ENCODE measurements at places on chromosomes 1 and 21. TPM values are rescaled to one million over a fixed set of nuclear protein-coding genes. Genes with fewer than 3 reads are reported as not detected.
A peak's percentile ranks its signal among the peaks of the same experiment; 100 is the strongest.

- peak; percentile 61 for DNase-seq
Observed at GRCh38 chr1:3312898-3313575, 141.4 kb upstream of the ARHGEF16 start.

- DNase-seq: no peak
Observed at GRCh38 chr1:31559715-31560114, 16.6 kb upstream of the TINAGL1 start.

- DNase-seq: no peak
Observed at GRCh38 chr1:54191525-54191924, 8.3 kb downstream of the CYB5RL start.

- DNase-seq: peak; percentile 25
Observed at GRCh38 chr1:48109390-48110013, 112.3 kb upstream of the TRABD2B start.

DNA sequence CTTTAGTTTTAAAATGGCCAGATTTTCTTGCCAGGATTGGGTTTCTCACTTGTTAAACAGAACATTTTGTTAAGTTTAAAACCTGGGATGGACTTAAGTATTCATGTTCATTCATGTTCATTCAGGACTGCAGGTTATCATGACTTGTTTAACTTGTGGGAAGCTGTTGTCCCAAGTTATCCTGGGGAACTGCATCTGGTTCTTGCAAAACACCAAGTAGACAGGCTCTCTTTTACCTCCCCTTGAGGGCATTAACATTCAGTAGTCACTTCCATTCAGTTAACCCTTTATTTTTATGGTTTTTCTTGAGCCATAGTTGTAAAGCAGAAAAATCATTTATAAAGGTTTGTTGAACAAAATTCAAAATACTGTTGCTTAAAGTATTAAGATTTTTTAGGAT is 8.1 kb downstream of the SOD1 start:
- no peak for DNase-seq

The UBE2U gene
- total RNA-seq: not detected

The PYHIN1 gene
- not detected for total RNA-seq

The HAPLN2 gene
- total RNA-seq: not detected

Data from epithelial cell of proximal tubule (primary cell).